Aorta (tissue), 5 donors: ENCODE measurements at places on chromosomes 11 and 22. TPM values are rescaled to one million over a fixed set of nuclear protein-coding genes. Genes with fewer than 3 reads are reported as not detected.

DNA sequence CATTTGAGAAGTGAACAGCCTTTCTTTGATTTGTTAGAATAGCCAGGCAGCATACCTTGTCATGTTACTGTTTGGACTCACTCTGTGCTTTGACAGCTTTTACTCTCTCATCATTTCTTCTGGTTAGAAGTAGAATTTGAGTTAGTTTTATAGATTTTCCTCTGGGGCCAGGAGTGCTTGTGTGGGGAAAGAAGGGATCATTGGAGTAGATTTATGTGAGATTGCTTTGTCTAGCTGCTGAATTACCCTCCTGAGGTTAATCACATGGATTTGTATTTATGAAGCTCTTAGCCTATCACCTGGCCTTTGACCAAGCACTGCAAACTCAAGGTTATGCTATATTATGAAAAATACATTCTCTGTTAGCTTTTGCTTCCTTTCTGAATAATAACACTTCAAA lies 54.3 kb downstream of the SWAP70 start:
- DNase-seq, result no peak

The PRR33 gene
- total RNA-seq, result not detected

The APOBEC3B gene
- total RNA-seq, result not detected

GRCh38 chr11:128936606-128937251 lies 5.9 kb downstream of the TP53AIP1 start:
- no peak for DNase-seq

- no peak for DNase-seq
Observed at GRCh38 chr11:7278314-7278917, 26.7 kb downstream of the SYT9 start.

The LSP1 gene
- 128 TPM for total RNA-seq

- no peak for DNase-seq
Observed at GRCh38 chr11:36012455-36012854, 68.6 kb downstream of the LDLRAD3 start.

The OR51T1 gene
- total RNA-seq, result not detected

The GPR83 gene
- not detected for total RNA-seq

The MFRP gene
- not detected for total RNA-seq

DNA sequence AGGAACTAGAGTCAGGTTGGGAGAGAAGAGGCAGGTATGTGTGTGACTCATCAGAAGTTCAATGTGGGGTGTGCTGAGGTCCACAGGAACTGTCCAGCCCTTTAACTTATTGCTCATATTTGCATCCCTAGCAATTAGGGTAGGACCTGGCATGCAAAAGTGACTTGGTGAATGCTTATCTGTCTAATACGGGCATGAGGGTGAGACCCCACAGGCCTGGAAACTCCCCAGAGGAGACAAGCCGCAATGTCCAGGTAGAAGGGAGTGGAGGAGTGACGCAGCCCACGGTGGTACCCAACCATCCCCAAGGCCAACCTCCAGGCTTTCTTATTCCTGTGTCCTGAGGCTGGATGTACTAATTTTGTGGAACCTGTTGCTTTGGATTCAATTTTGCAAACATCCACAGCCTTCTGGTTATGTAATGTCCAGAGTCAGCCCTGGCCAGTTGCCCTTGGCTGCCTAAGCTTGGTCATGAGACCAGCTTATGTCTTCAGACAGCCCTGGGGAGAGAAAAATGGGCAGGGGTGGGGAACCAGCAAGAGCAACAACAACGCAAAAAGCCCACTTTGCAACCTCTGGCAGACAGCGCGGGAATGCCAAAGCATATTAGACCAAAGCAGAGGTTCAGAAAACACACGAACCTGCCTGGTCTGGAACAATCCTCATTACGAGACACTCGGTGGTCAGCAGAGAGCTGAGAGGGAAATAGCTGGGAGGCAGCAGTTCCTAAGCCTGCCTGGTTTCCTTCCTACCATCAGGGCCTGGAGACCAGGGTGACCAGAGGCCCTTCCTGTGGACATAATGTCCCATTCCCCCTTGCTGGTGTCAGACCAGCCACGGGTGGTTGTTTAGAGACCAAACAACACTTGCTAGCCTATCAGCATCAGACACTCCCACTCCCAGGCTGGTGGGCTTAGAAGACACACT lies 49.3 kb downstream of the TIMP3 start:
- DNase-seq, result peak; percentile 89

DNA sequence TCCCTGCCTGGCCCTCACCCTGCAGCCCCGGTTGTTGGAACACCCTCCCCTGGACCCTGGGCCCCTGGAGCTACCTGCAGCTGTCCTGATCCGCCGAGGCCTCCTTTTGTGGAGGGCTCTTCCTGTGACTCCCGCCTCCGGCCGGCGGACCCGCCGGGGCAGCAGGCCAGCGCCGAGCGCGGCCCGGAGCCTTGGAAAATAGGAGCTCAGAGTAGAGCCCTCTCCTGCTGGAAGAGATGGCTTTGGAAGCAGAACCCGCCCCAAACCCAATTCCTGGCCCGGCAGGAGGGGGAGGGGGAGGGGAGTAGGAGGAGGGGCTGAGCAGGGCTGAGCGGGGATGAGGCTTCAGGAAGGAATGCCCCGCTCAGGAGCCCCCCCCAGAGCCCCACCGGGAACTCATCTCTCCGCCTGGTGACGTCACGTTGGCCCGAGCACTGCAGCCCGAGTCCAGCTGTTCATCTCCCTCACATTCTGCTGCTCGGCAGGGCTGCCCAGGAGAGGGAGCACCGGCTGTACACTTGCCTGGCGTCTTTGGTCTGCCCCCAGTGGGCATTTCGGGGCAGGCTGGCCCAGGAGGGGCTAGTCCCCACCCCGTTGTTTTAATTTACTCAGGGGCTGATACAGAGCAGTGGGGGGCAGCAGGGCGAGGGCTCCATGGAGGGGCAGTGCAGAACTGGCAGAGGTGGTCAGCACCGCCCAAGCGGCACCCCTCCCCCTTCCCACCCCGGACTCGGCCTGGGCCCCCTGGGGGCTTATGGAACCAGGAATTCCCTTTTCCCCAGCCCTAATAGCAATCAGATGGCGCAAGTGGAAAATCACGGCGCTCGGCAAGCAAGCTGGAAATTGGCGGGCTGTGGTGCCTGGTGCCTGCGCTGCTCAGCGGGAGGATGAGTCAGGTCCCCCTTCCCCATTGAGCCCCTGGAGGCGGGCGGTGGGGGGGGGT lies at the start of gene MRGPRF:
MRGPRF (minus strand) TSS at position 238 of the 943 bp plus-strand sequence. CDS start 3,345 bp downstream, outside the sequence.
- peak; percentile 97 for DNase-seq

GRCh38 chr11:9049959-9050358 lies 41.4 kb downstream of the SCUBE2 start:
- DNase-seq, result no peak

The FAM227A gene
- 1.3 TPM for total RNA-seq

GRCh38 chr11:64128255-64129006 lies 37.5 kb downstream of the MACROD1 start:
- no peak for DNase-seq

DNA sequence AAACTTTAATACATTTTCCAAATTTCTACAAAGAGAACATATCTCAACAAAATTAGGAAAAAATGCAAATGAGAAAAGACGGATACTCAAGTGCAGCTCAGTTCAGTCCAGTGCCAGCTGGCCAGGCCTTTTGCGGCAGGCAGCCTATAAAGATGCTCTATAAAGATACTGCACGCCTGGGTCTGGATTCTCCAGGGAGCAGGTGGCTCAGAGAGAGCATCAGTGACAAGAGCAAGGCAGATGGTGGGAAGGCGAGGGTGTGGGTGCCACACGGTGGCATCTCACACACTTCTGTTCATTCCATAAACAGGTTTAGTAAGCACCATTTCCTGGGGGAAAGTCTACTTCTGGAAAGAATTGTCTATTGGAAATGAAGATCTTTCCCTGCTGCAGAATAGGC lies 18.1 kb upstream of the SCN3B start:
- DNase-seq, result no peak
